Tibial artery (tissue), 4 donors: ENCODE measurements at places on chromosomes 6 and 20.

GRCh38 chr20:49796600-49797343 lies 15.9 kb upstream of the SLC9A8 start:
- H3K27me3 ChIP-seq = no peaks in the 10 kb centered on the region
- no peak for DNase-seq
- H3K27ac ChIP-seq = no peak overlapping the region
- H3K4me3 ChIP-seq = no peak overlapping the region
- no peaks in the 10 kb centered on the region for H3K36me3 ChIP-seq

- DNase-seq = no peak
- H3K4me1 ChIP-seq = no peaks in the 10 kb centered on the region
- no peak overlapping the region for H3K4me3 ChIP-seq
- H3K27ac ChIP-seq = no peak overlapping the region
- H3K36me3 ChIP-seq = no peaks in the 10 kb centered on the region
Observed at GRCh38 chr20:62227591-62227976, 7.5 kb upstream of the HRH3 start.

DNA sequence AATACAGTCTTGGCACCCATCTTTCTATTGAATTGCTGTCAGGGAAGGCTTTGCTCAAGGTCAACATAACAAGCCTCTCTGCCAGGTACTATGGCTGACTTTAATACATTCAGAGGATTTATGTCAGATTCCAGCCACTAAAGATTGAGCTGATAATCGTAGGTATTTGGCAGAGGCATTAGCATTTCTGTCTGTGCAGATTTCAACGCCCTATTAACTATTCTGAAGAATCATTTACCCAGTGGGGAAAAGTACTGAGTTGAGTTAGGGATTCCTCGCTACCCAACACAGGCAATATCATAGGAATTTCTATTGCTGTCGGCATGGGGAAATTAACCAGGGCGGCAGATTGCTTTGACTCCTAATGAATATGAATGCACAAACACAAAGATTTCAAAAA lies 233.7 kb upstream of the SPTLC3 start:
- H3K27ac ChIP-seq = no peak overlapping the region
- H3K4me1 ChIP-seq = no peaks in the 10 kb centered on the region
- H3K27me3 ChIP-seq = no peaks in the 10 kb centered on the region
- no peak overlapping the region for H3K4me3 ChIP-seq

GRCh38 chr6:6951355-6951754 lies 156.4 kb upstream of the RREB1 start:
- H3K4me1 ChIP-seq = no peaks in the 10 kb centered on the region
- no peak overlapping the region for H3K4me3 ChIP-seq
- no peaks in the 10 kb centered on the region for H3K36me3 ChIP-seq
- no peak overlapping the region for H3K27ac ChIP-seq

GRCh38 chr6:22254886-22255285 lies 42.0 kb downstream of the PRL start:
- no peaks in the 10 kb centered on the region for H3K27me3 ChIP-seq
- no peak overlapping the region for H3K4me3 ChIP-seq
- H3K27ac ChIP-seq = no peak overlapping the region
- no peaks in the 10 kb centered on the region for H3K36me3 ChIP-seq
- no peak for DNase-seq

DNA sequence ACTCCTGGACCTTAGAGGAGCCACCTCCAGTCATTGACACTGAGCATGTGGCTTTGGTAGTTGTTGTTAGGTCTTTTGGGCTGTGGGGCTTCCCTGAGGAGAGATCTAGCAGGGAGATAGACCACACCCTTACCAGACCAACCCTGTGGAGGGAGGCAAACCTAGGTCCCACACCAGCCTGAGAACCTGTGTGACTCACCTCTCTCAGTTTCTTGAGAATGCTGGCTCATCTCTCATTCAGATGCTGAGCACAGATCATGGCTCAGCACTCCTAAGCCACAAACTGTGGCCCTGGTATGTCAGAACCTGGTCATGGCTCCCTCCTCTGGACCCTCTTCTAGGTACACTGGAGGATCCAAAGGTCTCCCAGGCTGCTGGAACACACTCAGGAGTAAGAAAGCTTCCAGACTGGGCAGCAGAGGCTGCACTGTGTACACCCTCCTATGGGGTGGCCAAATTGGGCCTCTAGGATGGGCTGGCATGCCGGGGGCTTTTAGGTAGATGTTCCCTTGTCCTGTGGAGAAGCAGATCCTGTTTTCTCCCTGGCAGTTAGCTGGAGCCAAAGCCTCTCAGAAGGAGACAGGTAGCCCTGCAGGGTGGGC lies 1294.5 kb downstream of the KHDRBS2 start:
- DNase-seq = no peak
- no peak overlapping the region for H3K4me3 ChIP-seq
- H3K27me3 ChIP-seq = no peaks in the 10 kb centered on the region
- H3K4me1 ChIP-seq = no peaks in the 10 kb centered on the region

DNA sequence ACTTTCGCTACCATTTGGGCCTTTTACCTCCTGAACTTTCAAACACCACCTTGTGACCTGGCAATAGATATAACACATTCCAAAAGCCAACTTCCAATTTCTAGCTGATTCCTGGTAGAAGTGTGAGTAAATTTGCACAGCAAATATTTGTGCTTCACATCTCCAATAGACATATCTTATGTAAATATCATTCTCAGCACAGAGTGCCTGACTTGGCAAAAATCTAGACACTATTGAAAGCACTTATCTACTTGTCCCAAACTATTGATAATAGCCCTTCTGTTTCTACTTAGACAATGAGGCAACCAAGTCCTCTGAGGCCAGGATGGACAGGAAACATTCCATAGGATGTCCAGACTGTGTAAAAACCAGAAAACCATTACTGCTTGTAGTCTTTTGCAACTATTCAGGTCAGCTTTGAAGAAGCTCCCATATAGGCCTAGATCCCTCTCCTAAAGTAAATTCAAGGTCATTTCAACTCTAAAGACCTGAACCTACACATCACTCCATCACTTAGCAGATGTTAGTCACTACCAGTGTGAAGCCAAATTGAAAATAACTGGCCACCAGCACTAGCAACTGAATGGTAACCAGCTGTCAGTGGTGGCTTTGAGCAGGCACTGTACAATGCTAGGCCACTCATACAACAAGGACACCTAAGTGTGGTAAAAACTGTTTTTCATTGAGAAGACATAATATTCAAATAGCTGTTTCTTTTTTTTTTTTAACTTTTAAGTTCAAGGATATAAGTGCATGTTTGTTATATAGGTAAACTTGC lies 95.3 kb upstream of the RSPO3 start:
- no peaks in the 10 kb centered on the region for H3K4me1 ChIP-seq
- no peaks in the 10 kb centered on the region for H3K27me3 ChIP-seq
- DNase-seq = no peak
- H3K27ac ChIP-seq = no peak overlapping the region
- no peak overlapping the region for H3K4me3 ChIP-seq

- no peak overlapping the region for H3K4me3 ChIP-seq
- DNase-seq = no peak
- H3K4me1 ChIP-seq = no peaks in the 10 kb centered on the region
- peaks cover 20% of the 10 kb centered on the region for H3K27me3 ChIP-seq
- H3K36me3 ChIP-seq = no peaks in the 10 kb centered on the region
Observed at GRCh38 chr6:1043458-1043836, 268.5 kb upstream of the FOXQ1 start.

DNA sequence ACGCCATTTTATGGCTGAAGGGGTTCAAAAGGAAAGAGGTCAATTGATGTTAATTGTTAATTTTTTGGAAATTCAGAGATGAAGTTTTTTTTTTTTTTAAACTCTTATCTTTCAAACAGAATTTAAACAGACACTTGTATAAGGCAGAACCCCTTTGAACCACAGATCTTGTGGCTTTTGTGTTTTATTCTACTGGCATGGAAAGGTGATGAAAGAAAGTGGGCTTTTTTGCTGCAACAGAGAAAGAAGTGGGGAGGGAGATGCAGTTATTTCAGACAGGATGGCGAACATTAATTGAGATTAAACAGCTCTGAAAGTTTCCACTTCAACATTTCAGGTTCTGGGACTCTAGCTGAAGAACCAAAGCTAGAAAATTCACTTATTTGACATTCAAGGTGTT lies 200.9 kb downstream of the GJA10 start:
- H3K4me1 ChIP-seq = peaks cover 31% of the 10 kb centered on the region
- H3K4me3 ChIP-seq = no peak overlapping the region
- no peaks in the 10 kb centered on the region for H3K36me3 ChIP-seq
- DNase-seq = no peak
- no peak overlapping the region for H3K27ac ChIP-seq
- no peaks in the 10 kb centered on the region for H3K27me3 ChIP-seq

- H3K4me1 ChIP-seq = no peaks in the 10 kb centered on the region
- no peak for DNase-seq
- no peak overlapping the region for H3K4me3 ChIP-seq
- no peak overlapping the region for H3K27ac ChIP-seq
- H3K27me3 ChIP-seq = no peaks in the 10 kb centered on the region
Observed at GRCh38 chr6:125906158-125906998, 50.2 kb upstream of the HINT3 start.

- H3K36me3 ChIP-seq = no peaks in the 10 kb centered on the region
- DNase-seq = no peak
- H3K27me3 ChIP-seq = no peaks in the 10 kb centered on the region
- no peak overlapping the region for H3K27ac ChIP-seq
- H3K4me1 ChIP-seq = peaks cover 58% of the 10 kb centered on the region
Observed at GRCh38 chr6:16719488-16719887, 41.8 kb downstream of the ATXN1 start.

DNA sequence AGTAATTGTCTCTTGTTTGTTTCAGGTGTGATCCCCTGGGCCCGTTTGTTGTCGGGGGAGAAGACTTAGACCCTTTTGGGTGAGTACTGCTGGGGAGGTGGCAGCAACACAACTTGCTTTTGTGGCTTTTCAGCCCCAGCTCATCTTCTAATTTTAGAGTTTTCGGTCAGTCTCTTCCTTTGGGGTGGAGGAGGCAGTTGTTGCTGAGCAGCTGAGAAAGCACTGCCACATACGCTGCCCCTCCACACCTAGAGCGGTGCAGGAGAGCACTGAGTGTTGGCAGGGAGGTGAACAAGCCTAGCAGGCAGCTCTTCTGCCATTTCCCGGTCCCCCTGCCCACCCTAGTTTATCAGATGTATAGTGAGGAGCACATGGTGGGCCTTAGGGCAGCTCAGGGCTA lies 21.7 kb downstream of the TMEM74B start:
- H3K36me3 ChIP-seq = peaks cover 93% of the 10 kb centered on the region
- DNase-seq = no peak

GRCh38 chr20:3183896-3184612 lies 10.7 kb upstream of the LZTS3 start:
- no peak for DNase-seq
- no peak overlapping the region for H3K4me3 ChIP-seq
- no peak overlapping the region for H3K27ac ChIP-seq
- H3K4me1 ChIP-seq = no peaks in the 10 kb centered on the region
- H3K27me3 ChIP-seq = no peaks in the 10 kb centered on the region

DNA sequence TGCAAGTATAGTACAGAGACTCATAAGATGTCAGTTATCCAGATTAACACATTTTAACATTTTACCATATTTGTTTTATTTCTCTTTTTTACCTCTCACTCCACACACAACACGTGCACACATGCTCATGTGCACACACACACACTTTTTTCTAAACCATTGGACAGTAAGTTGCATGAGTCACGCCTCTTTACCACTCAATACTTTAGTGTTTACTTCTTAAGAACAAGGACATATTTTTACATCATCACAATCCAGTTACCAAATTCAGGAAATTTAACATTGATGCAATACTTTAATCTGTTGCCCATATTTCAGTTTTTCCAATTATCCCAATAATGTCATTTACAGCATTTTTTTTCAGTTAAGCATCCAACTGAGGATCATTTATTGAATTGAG lies 109.0 kb downstream of the RIN2 start:
- no peaks in the 10 kb centered on the region for H3K4me1 ChIP-seq
- DNase-seq = no peak
- H3K27ac ChIP-seq = no peak overlapping the region

DNA sequence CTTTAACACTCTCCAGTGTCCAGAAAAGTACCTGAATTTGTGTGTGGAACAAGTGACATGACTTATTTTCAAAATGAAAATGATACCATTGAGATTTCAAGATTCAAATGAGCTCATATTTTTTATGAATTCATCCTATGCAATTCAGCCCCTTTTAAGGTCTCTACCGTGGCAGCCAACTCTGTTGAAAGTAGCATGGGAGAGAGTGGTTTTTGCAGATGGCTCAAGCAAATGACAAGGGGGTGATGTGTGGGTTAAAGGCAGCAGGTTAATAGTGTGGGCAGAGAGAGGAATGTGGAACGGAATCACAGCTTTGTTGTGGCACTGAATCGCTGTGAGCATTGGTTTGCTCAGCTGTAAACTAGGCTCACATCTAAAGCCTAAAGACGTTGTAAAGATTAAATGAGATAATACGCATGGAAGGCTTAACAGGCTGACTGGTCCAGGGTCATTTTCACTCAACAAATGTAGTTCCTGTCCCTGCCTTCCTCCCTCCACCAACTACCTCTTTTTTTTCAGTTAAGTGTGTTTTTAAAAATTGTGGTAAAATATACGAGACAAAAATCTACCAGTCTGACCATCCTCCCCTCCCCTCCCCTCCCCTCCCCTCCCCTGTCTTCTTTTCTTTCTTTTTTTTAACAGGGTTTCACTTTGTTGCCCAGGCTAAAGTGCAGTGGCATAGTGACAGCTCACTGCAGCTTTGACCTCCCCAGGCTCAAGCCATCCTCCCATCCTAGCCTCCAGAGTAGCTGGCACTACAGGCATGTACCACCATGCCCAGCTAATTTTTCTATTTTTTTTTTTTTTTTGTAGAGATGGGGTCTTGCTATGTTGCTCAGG lies 114.7 kb upstream of the ZNF217 start:
- H3K4me1 ChIP-seq = peaks cover 10% of the 10 kb centered on the region
- no peak for DNase-seq
- H3K27me3 ChIP-seq = no peaks in the 10 kb centered on the region
- H3K4me3 ChIP-seq = no peak overlapping the region
- H3K36me3 ChIP-seq = no peaks in the 10 kb centered on the region

DNA sequence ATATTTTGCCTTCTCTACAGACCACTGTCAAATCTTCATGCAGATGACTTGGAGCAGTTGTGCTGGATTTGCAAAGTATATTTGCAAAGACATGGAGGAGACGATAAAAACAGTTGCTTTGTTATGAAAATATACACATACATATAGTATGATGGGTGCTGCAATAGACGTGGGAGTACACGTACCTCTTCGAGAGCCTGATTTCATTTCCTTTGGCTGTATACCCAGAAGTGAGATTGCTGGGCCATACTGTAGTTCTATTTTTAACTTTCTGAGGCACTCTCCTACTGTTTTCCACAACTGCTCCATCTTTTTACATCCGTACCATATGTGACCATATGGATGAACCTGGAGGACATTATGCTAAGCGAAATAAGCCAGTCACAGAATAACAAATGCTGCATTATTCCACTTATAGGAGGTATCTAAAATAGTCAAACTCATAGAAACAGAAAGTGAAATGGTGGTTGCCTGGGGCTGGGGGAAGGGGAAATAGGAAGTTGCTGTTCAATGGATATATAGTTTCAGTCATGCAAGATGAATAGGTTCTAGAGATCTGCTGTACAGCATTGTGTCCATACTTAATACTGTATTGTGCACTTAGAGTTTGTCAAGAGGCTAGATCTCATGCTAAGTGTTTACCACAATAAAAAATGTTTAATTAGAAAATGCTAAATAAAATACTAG lies 223.8 kb downstream of the HAO1 start:
- no peaks in the 10 kb centered on the region for H3K27me3 ChIP-seq
- no peak overlapping the region for H3K4me3 ChIP-seq
- H3K36me3 ChIP-seq = no peaks in the 10 kb centered on the region
- H3K4me1 ChIP-seq = no peaks in the 10 kb centered on the region
- no peak for DNase-seq
